Activated naive CD4-positive, alpha-beta T cell treated with anti-CD3 and anti-CD28 coated beads, Interleukin-2, amount 10 ng/mL, durations not matched to agents 7 days and 5 days (primary cell): ENCODE measurements at places on chromosomes 7 and 10.

DNA sequence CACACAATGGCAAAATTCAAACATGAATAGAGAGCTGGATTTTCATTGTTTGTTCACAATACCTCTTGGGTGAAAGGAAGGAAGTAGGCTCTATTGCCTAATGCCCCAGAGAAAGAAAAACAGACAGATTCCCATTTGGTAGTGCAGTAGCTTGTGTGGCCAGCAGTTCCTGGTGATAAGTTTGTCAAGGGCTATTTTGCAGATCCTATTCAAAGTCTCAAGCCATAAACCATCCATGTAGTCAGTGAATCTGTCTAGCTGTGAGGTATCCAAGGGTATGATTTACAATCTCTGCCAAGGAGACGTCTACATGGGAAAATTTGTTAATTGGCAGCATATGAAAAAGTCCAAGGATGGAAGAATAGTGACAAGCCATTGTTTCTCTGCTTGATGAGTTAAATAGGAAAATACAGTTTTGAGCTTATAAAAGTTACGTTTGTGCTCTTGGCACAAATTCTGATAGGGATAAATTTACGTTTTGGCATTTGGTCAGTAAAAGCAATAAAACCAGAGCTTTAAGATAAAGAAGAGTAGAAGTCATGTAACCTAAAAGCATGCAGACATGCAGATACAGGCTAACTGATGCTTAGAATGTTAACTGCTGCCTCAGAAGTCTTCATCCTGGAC lies 269.1 kb downstream of the GATA3 start:
- DNase-seq, result no peak

GRCh38 chr10:26437637-26438461 lies at the start of gene APBB1IP:
Gene APBB1IP (plus strand): TSS chr10:26438341. CDS start chr10:26492327, 53,986 bp downstream.
- DNase-seq, result peak; percentile 68

DNA sequence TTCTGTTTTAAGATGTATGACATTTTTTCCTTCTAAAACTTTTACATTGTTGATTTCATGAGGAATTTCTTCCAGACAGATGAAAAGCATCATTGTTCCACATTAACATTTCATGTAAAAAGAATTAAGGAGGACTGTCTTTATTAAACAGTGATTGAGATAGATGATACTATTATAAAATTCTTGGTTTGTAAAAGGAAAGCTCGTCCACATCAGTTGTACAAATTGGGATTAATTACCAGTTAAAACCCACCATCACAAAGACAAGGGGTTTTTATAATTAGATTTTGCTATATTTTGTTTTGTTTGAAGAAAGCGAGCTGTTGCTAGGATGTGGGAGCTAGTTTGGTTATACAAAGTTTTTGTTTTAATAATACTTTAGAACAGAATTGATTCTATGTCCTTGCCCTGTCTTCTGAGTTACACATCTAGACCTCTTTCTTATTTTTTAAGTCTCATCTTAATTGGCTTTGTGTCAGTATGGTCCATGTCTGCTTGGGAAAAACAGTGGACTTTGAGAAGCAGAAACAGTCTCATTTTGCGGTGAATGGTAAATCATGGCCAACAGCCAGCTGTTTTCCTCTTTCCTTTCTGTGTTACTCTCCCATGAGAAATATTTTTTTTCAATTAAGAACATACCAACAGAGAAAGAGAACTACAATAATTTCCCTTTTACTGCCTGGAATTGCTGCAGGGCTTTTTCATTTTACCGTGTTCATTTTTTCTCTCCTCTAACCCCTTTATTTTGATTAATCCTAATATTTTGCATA lies 3.2 kb downstream of the TES start:
- DNase-seq, result no peak

- no peak for DNase-seq
These were observed 17.6 kb upstream of the ELOVL3 start for GRCh38 chr10:102208311-102209035.

- DNase-seq, result no peak
These were observed 220.7 kb downstream of the TNS3 start for GRCh38 chr7:47361236-47361635.

- DNase-seq, result no peak
These were observed 161.5 kb downstream of the WDR37 start for GRCh38 chr10:1217661-1218060.

DNA sequence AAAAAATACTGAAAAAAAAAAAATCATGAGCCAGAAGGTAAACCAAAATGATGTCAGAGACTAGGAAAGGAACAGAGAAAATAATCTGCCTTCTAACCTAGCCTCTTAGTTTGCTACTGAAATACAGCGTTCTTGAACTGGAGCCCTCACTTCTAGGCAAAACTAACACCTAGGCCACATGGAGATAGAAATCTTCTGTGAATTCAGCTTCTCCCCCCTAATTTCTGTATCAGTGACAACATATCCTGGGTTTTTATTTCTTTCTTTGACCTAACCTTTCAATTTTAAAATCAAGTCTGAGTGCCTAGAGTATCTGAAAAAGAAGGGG lies 100.1 kb upstream of the GLCCI1 start:
- DNase-seq, result no peak

DNA sequence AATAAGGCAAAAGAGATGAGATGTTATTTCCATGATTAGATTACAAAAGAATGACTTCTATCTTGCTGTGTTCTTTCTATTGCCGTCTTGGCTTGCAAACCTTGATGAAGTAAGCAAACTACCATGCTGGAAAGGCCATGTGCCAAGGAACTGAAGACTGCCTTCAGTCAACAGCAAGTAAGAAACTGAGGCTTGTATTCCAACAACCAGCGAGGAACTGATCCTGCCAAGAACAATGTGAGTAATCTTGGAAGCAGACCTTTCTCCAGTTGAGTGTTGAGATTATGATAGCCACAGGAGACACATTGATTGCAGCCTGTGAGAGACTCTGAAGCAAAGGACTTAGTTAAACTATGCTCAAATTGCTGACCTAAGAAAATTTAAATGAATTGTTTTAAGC lies 164.6 kb upstream of the GRM3 start:
- DNase-seq, result no peak

DNA sequence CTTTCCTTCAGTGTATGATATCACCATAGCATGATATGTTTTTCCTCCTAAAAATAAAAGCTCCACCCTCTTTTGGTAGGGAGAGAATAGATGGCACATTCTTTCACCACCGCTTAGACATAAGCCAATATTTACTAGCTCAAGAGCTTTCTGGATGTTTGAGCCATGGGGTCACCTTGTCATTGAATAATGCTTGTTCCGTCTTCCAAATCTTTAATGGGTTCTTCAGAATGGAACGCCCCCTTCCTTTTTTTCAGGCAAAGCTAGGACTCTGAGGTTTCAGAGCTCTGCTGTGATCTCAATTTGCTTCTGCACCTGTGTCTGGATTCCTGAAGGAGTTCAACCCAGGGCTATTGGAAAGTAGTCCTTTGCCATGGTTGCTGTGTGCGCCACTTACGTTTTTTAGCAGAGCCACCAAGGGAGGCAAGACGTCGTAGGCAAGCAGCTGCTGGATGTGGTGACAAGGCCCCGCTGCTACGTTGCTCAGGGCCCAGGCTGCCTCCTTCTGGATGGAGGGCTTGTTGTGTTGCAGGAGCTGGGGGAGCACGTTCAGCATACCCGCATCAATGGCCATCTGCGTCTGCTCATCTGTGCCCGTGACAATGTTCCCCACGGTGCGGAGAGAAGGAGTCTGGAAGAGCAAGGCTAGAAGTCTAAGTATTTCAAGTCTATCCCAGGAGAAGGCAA lies 23.2 kb downstream of the KPNA7 start:
- DNase-seq, result no peak

DNA sequence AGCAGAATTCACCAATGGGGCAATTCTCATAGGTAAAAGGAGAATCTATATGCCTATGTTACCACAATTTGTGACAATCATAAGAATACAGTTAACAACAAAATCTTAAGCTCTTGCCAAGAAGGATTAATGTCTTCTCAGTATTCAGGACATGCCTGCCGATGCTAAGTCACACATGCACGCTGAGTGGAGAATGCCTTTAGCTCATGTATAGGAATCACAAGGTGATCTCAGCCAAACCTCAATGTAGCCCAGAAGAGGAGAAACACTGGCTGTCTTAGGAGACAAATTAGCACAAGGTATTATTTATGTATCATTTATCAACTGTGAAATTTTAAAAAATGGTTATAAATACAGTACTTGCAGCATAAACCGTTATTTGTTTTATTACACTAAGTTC lies 2.7 kb downstream of the HTR7 start:
- DNase-seq, result no peak
